Activated T-cell treated with anti-CD3 and anti-CD28 coated beads for 24 hours (primary cell): ENCODE measurements at places on chromosomes 3 and 15.

DNA sequence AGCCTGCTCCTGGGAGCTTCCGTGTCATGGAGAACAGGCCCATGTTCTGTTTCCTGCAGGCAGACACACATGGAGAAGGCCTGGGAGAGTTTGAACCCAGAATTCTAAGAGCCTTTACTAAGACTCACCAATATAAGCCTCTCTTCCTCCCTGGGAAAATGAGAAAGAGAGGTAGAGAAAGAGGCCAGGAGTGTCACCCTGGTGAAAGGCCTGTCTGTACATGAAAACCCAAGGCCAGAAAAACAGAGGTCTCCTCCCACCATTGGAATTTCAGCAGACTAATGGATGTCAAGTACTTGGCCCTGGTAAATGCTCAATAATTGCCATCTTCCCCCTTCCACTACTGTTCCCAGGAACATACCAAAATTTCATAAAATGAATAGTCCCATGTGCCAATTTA is 117.6 kb downstream of the TOP2B start:
- DNase-seq = no peak

DNA sequence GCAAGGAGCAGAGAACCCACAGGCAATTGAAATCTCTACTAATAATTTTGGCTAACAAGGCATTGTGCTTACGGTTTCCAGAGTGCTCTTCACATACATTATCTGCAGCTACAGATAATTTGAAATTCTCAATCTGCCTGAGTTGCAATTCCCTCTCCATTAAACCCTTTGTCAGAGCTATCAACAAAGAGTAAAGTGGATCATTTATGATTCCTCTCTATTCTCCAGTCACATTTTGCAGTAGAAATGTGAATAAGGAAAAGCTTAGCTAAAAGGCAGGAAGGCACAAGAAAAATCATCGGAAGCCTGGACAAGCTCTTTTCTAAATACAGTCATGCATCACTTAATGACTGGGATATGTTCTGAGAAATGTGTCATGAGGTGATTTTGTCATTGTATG is 49.6 kb downstream of the FAM98B start:
- DNase-seq = no peak

- no peak for DNase-seq
Observed at GRCh38 chr15:63094495-63094931, 27.1 kb upstream of the LACTB start.

DNA sequence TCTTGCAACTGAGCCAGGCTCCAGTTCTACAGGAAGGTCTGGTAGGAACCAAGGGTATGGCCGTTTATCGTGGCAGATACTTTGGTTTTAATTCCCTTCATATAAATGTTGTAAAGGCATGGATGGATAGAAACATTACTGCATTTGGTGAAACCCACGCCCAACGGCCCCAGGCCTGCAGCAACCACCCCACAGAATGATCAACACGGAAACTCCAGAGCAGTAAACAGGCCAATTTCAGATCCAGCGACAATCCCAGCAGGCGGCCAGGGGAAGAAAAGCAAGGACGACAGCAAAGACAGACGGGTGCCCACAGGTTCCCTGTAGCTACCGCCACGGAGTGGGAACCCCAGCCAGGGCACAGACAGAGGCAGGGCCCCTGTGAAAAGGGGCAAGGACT is 32.6 kb upstream of the PCSK6 start:
- DNase-seq = no peak

GRCh38 chr15:92076541-92076940 is 223.0 kb downstream of the SLCO3A1 start:
- no peak for DNase-seq

GRCh38 chr15:97030251-97030650 is 699.8 kb downstream of the NR2F2 start:
- DNase-seq = no peak

DNA sequence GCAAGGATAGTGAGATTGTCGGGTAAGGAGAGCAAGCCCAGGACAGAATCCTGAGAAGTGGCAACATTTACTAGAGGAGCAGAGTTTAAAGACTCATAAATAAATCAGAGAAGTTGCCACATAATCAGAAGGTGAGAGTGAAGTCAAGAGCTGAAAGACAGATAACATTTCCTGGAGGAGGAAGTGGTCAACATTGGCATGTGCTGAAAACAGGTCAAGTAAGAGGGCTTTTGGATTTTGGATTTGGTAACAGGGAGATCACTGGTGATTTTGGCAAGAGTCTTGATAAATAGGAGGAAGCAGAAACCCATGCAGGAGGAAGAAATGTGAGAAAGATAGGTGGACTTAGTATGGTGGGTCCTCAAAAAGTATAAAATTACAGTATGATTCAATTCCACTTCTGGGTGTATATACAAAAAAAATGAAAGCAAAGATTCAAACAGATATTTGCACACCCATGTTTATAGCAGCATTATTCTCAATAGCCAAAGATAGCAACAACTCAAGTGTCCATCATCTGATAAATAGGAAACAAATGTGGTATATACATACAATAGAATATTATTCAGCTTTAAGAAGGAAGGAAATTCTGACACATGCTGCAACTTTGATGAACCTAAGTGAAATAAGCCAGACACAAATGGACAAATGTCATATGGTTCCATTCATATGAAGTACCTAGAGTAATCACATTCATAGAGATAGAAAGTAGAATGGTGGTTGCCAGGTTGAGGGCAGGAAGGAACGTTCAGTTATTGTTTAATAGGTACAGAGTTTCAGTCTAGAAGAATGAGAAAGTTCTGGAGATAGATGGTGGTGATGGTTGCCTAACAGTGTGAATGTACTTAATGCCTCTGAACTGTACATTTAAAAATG is 27.3 kb upstream of the MBNL1 start:
- no peak for DNase-seq

DNA sequence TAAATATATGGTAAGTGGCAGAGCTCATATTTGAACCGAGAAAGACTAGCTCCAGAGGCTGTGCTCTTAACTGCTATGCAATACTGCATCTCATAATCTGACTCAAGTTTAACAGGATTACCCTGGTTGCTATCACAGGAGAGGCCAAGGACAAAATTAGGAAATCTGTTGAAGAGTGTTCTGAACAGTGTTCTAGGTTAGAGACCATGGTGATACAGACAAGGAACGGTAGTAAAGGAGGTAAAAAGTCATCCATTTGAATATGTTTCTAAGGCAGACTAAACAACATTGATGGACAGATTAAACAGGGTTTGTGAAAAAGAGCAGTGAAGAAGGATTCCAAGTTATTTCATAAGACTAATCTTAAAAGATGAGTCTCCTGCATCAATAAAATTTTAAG is 22.1 kb downstream of the PLOD2 start:
- no peak for DNase-seq

GRCh38 chr3:126442094-126442855 is 33.4 kb downstream of the ZXDC start:
- DNase-seq = no peak

DNA sequence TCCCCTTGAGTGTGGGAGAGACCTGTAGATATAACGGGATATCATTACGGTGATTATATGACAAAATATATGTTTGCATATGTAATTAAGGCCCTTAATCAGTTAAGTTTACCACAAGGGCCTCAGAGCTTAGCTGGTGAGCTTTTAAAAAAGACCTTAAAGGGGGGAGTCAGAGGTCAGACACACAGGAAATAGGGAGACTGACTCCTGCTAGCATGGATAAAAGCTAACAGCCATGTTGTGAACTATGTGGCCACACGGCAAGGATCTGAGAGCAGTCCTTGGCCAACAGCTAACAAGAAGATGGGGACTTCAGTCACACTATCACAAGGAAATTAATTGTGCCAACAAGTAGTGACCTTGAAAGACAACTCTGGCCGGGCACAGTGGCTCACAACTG is 3.1 kb downstream of the STAG1 start:
- no peak for DNase-seq

GRCh38 chr3:129829640-129830039 is 63.9 kb downstream of the TMCC1 start:
- no peak for DNase-seq

DNA sequence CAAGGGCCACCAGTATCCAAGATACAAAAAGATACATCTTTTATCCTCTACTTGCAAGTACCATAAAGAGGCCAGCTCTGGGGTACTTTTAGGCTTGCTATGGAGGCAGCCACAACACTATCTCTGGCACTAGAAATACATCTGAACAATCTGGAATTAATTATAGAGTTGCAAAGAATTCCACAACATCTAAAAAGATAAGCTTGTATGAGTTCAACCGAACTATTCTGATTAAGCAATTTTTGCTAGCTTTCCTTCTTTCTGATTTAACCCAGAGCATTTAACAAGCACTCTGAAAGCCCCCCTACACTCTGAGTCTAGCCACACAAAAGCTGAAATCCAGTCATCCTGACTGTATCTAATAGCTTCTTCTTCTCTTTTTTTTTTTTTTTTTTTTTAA is 95.4 kb downstream of the FRMD5 start:
- no peak for DNase-seq

GRCh38 chr3:46845397-46845859 is 17.8 kb downstream of the MYL3 start:
- DNase-seq = no peak

DNA sequence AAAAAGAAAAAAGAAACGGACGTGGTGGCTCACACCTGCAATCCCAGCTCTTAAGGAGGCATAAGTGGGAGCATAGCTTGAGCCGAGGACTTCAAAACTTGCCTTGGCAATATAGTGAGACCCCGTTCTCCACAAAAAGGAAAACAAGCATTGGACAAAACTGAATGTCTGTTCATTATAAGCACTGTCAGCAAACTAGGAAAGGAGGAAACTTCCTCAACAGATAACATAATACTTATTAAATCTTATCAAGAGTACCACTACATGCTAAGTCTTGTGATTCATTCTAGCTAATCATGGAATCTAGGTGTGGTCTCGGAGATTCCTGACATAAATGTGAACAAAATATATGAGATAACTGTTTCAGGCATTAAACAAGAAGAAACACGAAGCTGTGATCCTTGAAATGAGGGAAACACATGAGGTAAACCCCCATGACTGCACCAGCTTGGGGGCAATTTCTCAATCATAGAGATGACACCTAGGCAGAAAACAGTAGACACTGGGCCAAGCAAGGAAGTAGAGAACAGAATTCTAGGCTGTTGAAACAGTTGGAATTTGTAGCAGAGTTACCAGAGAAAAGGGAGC is 33.3 kb downstream of the TRPM7 start:
- no peak for DNase-seq

GRCh38 chr3:123096731-123097130 is 29.9 kb downstream of the PDIA5 start:
- no peak for DNase-seq

- no peak for DNase-seq
Observed at GRCh38 chr3:24714436-24714835, 219.8 kb upstream of the THRB start.

GRCh38 chr3:197122394-197122793 is 92.8 kb upstream of the MELTF start:
- no peak for DNase-seq
